ENCODE measurements at places on chromosomes 1 and 21. TPM values are rescaled to one million over a fixed set of nuclear protein-coding genes. Genes with fewer than 3 reads are reported as not detected.

- no peak overlapping the region for H3K27ac ChIP-seq
- DNase-seq = no peak
- H3K4me3 ChIP-seq = no peak overlapping the region
- H3K4me1 ChIP-seq = no peaks in the 10 kb centered on the region
Measured at GRCh38 chr21:26814386-26814785, 30.8 kb downstream of the ADAMTS1 start.

The SH2D2A gene
- 89.2 TPM for total RNA-seq

GRCh38 chr1:101003012-101003650 is 22.5 kb downstream of the DPH5 start:
- H3K36me3 ChIP-seq = peaks cover 35% of the 10 kb centered on the region
- no peaks in the 10 kb centered on the region for H3K27me3 ChIP-seq

DNA sequence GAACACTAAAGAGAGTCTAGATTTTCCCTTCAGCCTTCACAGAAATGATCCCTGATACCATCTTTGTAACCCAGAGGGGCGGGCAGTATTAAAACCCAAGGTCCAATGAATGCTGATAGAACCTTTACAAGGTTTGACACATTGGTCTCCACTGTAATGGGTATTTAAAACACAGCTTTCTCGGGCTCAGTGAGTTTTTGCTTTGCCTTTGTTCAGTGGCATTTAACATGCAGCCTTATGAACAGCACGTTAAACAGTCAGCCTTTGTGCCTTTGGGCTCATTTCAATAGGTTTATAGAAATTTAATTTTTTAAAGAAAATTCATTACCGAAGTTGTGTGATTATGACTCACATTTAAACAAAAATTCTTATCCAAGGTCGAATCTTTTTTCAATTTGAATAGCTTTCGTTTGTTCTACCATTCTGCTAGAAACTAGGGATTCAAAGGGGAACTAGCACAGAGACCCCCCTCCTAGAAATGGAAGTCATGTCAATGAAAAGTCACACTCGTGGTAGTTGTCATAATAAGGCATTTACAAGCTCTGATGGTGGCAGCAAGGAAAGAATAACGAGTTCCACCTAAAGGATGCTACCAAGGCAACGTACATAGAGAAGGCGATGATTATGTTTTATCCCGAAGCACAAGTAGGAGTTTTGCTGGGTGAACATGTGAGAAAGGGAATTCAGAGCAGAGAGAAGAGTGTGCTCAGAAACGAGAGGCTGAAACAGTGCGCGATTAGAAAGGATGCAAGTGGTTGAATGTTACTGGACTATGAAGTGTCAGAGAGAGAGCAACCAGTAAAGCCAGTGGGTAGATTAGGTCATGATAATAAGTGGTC is 66.2 kb downstream of the SGIP1 start:
- no peak for DNase-seq
- H3K27me3 ChIP-seq = peaks cover 3% of the 10 kb centered on the region
- no peak overlapping the region for H3K4me3 ChIP-seq
- no peaks in the 10 kb centered on the region for H3K36me3 ChIP-seq
- no peak overlapping the region for H3K27ac ChIP-seq
- H3K4me1 ChIP-seq = no peaks in the 10 kb centered on the region

DNA sequence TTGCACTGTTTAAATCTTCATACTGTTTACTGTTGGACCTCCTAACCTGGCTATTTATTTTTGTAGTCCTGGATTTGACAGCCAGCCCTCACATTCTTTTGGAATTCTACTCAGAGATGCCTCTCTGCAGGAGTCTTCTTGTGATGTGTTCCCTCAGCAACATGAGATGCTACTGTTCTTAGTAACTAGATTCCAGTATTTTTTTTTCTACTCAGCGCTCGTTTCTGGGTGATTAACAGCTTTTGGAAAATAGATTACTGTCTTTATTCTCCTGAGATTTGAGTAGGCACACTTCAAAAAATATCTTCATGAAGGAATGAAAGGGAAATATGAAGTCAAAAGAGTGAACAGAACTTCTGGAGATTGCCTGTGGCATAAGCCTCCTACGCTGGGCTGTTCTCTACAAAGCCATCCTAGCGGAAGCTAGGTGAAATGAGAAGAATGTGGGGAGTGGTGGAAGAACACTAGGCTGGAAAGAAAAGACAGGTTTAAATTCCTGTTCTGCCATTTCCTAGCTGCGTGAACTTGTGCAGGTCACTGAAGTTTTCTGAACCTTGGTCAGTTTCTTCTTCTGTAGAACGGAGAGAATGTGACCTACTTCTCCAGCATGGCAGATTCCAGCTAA is 75.9 kb downstream of the LRRC8C start:
- peaks cover 56% of the 10 kb centered on the region for H3K36me3 ChIP-seq
- H3K27me3 ChIP-seq = no peaks in the 10 kb centered on the region

The KCNJ15 gene
- not detected for total RNA-seq

The S100A16 gene
- total RNA-seq = not detected

- no peaks in the 10 kb centered on the region for H3K36me3 ChIP-seq
- H3K27ac ChIP-seq = no peak overlapping the region
- no peak for DNase-seq
- no peaks in the 10 kb centered on the region for H3K27me3 ChIP-seq
Measured at GRCh38 chr21:27202301-27202700, 235.4 kb upstream of the ADAMTS5 start.

- no peak overlapping the region for H3K27ac ChIP-seq
- H3K4me1 ChIP-seq = peaks cover 6% of the 10 kb centered on the region
- no peak overlapping the region for H3K4me3 ChIP-seq
- peaks cover 4% of the 10 kb centered on the region for H3K27me3 ChIP-seq
- DNase-seq = peak; percentile 69
Measured at GRCh38 chr1:108828074-108828961, 28.6 kb downstream of the AKNAD1 start.

- H3K4me3 ChIP-seq = no peak overlapping the region
- peaks cover 80% of the 10 kb centered on the region for H3K36me3 ChIP-seq
- H3K4me1 ChIP-seq = peaks cover 31% of the 10 kb centered on the region
- no peak for DNase-seq
Measured at GRCh38 chr1:89190017-89190416, 8.7 kb downstream of the GBP4 start.

Measured in activated naive CD8-positive, alpha-beta T cell treated with anti-CD3 and anti-CD28 coated beads, Interleukin-2, amount 10 ng/mL, durations not matched to agents 7 days and 5 days (primary cell).